Stimulated activated CD4-positive, alpha-beta T cell treated with anti-CD3 and anti-CD28 coated beads, Interleukin-2, amount 100 ng/mL, for 48 hours (primary cell): ENCODE measurements at places on chromosomes 1 and 21.

DNA sequence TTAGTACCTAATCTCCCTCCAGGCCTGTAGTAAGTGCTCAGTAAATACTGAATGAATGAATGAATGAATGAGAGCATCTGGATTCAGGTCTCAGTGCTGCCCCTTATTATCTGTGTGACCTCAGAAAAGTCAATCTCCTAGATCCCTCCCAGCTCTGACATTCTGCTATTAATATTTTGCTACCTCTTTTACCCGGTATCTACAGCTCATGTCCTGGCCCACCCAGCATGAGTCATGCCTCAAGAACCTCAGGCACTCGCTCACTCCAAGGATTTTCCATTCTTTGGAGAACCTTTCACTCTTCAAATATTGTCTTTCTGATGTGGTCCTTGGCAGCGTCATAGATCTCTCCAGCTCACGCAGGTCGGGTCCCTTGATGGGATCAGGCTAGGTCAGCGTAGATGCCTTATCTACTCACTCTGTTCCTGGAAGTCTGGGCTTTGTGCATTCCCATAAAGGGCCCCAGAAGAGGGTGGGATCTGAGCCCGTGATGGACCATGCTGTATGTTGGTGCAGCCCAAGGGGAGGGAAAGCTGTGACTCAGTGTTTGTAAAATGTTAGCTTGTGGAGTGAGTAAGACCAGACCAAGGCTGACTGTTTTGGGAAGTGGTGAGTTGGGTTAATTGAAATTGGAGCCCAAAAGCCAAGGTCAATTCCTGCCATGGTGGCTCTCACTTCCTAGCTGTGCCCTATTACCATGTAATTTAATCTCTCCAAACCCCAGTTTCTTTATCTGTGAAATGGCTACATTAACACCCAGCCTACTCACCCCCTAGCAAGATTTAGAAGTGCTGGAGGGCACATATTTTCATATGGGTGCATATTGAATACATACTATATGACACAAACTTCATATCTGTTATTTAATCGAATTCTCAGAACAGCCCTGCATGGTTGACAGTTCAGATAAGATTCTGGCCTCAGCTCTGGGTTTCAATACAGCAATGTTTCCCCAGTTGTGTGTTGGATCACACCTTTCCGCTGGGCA lies 214.1 kb upstream of the USP24 start:
- DNase-seq = no peak

GRCh38 chr1:66571789-66572188 lies 37.8 kb downstream of the SGIP1 start:
- no peak for DNase-seq

DNA sequence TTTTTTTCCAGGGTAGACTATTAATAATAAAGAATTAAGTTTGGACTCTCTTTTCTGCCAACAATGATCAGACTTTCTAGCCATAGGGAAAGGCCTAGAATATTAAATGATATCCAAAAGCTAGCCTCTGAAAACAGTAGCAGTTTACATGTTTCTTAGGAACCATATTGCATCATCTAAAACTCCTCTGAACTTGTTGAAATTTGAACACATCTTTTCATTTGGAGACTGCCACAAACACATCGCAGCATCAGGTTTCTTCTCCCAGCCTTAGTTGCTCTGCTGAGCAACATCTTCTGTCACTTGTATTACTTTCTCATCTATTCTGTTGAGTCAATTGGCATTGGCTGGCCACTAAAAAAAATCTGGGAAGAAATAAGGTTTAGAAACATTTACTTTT lies 63.2 kb upstream of the GNG4 start:
- DNase-seq = no peak

DNA sequence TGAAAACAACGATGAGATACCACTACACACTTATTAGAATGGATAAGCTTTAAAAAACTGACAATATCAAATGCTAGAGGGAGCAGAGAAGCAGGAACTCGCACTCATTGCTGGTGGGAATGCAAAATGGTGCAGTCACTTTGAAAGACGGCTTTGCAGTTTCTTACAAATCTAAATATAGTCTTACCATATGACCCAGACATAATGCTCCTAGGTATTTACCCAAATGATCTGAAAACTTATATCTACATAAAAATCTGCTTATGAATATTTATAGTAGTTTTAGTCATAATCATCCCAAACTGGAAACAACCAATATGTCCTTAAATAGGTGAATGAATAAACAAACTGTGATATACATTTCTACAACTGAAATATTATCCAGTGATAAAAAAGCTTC lies 430.9 kb downstream of the MATN1 start:
- DNase-seq = no peak

- no peak for DNase-seq
These were observed 403.6 kb downstream of the PTPRU start for GRCh38 chr1:29639741-29640427.

DNA sequence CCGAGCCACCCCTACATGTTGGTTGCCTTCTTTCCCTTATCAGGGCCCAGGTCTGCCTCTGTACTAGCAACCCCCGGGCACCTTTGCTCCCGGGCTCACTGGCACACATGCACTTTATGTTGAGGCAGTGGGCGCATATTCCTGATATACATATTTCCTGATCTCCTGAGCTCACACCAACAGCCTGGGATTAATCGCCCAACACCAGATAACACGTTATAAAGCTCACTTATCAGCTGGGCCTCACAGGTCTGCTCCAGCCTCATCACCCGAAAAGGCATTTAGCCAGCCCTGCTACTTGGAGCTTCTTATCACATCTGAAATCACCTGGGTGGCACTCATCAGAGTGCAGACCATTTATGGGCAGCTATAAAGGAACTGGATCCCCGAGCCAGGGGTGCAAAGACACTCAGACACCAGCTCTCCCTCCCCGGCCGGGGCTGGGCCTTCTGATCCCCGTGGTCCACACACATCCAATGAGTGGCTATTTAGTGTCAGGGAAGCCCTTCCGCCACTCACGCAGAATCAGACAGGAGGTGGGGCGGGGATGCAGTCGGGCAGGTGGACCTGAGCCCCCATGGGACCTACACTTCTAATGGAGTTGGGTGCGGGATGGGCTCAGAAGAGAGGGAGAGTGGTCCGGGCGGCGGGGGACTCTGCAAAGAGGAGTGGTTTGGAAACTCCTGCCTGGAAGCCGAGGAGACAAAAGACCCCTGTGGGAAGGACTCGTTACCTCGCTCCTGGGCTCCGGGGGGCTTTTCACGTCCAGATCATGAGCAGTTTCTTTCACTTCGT lies 21.6 kb downstream of the RIPK4 start:
- DNase-seq = no peak

DNA sequence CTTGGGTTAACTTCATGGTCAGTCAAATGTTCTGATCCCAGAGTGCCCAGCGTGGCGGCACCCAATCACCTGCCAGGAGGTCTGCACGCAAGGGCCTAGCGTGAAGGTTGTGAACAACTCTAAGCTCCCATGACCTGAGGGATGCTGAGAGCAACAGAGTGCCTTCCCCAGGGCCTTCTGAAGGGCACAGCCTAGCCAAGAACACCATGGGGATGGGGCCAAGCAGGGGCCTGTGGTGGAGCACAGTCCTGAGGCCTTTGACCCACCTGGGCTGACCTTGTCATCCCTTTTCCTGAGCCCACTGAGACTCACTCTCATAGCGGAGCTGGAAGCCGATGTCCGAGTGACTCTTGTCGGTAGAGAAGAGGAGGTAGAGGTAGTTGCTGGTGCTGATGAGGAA lies 138.8 kb upstream of the HMGB4 start:
- no peak for DNase-seq

GRCh38 chr1:85450832-85451231 lies 14.1 kb downstream of the DDAH1 start:
- no peak for DNase-seq

- DNase-seq = no peak
These were observed 21.9 kb downstream of the LRRC8D start for GRCh38 chr1:89842567-89843272.

DNA sequence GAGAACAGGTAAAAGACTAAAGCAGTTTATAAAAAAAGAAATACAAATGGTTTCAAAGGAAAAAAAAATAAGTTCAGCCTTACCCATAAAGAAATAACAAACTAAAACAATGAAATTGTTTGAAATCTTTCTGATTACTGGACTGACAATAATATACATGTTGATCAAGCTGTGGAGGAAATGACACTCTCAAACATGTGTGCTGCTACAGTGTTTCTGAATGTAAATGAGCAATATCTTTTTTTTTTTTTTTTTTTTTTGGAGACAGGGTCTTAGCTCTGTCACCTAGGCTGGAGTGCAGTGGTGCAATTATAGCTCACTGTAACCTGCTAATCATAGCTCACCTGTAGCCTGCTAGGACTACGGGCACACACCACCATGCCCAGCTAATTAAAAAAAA lies 6.5 kb downstream of the EPS15 start:
- no peak for DNase-seq

- no peak for DNase-seq
These were observed 608 bp downstream of the SNRNP40 start for GRCh38 chr1:31295874-31296485.

DNA sequence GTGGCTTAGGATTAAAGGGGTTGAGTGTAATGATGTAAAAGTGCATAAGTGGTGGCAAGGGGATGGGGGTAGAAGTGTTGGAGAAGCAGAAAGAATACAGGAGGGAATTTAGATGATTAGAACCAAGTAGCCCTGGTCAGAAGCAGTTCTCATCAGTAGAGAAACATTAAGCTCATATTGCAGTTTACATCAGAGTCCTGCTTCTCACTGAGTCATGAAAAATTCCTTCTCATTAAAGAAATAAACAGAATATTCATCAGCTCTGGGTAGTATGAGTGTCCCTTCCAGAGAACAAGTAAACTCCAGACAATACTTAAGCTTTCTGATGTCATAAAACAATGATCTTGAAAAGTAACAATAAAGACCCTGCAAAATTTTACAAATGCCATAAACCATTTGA lies 36.5 kb downstream of the LRRIQ3 start:
- no peak for DNase-seq

DNA sequence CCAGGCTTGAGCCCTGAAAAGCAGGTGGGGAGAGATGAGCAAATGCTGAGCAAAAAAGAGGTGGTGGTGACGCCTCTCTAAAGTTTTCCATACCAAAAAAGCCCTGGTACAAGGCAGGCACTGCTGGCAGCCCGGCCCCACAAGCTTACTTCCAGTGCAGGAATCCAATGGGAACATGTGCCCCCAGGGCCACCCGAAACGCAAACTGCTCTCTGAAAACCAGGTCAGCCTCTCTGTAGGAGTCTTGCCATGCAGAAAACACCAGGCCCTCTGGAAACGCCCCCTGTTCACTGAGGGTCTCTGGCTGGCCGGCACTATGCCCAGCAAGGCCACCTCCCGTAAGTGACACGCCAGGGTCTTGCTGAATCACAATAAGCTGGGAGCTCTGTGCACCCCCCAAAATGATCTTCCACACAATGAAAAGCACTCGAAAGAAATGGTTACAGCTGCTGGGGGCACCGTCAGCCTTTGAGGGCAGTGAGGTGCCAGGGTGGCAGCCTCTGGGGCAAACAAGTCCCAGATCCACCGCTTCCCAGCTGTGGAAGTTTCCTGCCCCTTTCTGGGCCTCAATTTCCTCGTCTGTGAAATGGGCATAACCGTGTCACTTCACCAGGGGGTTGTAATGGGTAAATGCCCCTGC lies 170.5 kb downstream of the TOMM20 start:
- no peak for DNase-seq

DNA sequence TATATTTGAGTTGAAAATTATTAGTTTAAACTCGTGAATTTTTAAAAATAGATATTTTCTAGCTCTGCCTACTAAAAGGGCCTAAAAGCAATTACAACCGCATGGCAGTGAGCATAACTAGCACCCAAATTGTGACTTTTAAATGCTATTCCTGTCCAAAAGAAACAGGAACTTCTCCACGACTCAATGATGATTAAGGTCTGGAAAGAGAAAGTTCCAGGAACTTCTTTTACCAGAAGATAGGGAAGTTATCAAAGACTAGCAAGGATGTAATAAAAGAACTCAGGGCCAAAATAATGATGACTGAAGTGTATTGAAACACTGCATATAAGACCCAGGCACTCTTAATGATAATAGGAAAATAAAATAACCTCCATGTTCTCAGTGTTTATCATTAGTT lies 313.0 kb downstream of the PLPP3 start:
- no peak for DNase-seq

DNA sequence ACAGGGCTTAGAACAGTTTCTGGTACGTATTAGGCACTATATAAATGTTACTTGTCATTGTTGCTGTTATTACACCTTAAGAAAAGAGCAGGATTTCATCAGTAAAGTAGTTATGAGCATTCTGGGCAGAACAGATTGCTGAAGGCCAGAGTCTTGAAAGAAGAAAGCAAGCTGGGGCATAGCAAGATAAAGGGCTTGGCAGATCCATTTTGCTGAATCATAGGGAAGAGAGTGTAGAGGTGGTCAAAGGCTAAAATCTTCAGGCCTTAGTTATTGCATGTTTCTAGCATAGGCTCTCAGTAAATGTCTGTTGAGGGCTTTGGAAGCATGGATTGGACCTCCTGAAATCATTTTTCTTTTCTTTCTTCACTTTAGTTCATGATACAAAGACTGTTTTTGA lies 67.5 kb downstream of the PLA2G4A start:
- no peak for DNase-seq

DNA sequence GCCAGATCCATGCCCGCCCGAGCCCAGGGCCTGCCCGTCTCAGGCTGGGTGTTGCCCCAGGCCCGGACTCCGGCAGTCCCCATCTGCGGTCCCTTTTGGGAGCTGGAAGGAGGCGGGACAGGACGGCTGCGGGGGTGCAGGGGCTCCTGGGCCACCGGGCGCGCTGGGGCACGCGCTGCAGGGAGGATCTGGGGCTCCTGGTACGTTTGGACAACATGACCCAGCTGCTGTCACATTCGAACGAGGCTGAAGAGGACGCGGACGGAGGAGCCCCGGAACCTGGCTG lies 6.6 kb upstream of the CALML6 start:
- DNase-seq = no peak

DNA sequence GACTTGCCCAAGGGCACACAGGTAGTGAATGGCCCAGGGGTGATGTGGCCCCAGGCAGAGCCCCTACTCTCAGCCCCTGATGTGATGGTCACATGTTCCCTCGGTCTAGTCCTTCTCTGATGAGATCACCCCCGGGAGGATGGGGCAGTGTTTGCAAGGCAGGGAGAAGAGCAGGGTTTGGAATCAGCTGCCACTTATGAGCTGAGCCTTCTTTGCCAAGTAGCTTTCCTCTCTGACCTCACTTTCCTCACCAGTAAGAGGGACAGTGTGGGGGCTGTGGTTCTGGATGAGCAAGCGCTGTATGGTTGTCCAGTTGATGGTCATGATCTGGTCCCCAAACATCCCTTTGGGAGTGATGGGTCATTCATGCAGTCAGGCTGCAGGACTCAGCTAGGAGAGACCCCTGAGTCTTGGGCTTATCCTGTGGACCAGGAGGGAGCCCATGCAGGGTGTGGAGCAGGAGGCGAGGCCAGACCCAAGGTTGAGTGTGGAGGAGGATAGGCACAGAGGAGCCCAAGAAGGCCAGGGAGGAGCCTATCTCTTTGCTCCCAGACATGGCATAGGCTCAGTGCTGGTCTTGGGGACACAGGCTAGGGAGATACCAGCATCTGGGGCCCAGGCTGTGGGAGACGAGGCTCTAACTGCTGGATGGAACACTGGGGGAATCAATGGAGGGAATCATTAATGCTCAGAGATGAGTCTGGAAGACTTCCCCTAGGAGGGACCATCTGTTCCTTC lies 15.9 kb upstream of the PEAR1 start:
- no peak for DNase-seq

- DNase-seq = no peak
These were observed 29.5 kb downstream of the RUNX1 start for GRCh38 chr21:35019631-35020032.
